ENCODE measurements at places on chromosomes 6 and 20.

DNA sequence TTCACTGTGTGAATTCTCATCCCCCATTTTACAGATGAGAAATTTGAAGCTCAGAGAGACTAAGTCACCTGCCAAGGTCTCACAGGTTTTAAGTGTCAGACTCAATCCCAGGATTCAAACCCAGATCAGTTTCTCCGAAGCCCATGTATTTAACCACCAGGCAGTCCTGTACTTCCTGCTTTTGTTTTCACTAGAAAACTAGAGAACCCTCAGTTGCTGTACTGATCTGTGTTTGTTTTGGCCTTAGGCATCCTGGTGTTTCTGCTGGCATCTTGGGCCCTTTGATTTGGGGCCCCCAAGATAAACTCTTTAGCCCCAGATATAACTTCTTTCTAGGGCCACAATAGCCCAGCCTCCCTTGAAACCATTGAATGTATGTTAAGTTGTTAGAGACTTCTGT is 36.5 kb downstream of the PPP1R16B start:
- no peak for DNase-seq

- DNase-seq: no peak
Measured at GRCh38 chr6:170043881-170044790, 246.7 kb downstream of the DLL1 start.

DNA sequence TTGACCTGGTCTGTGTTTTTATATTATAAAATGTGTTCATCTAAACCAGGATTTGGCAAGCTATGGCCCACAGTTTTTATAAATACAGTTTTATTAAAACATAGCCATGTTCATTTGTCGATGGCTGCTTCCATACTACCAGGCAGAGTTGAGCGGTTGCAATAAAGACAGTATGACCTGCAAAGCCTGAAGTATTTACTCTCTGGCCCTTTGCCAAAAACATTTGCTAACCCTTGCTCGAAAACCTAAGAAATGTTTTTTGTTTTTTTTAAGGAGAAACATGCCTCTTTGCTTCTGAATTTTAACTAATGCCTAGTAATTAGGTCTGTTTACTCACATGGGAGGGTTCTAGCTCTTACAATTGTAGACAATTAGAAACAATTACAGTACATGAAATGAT is 67.4 kb upstream of the SMIM28 start:
- no peak for DNase-seq

GRCh38 chr6:31125586-31126363 is 5.5 kb upstream of the CDSN start:
- DNase-seq: no peak

DNA sequence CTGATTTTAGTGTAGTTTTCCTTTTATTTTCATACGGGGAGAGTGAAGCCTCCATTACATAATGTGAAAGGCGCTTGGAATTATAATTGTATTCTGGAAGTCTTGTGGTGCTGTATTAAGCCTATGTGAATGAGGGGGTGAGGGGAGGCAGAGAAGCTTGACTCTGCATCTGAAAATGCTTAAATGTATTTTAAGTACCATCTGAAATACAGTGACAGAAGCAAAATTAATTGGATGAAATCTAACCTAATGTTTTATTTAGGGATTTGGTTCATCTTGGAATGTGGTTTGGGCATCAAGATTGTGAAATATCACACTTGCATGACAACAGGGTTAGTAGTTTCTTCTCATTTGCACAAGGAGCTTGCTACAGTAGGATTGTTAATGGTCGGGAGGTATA is 41.2 kb downstream of the TMEM200A start:
- DNase-seq: no peak

DNA sequence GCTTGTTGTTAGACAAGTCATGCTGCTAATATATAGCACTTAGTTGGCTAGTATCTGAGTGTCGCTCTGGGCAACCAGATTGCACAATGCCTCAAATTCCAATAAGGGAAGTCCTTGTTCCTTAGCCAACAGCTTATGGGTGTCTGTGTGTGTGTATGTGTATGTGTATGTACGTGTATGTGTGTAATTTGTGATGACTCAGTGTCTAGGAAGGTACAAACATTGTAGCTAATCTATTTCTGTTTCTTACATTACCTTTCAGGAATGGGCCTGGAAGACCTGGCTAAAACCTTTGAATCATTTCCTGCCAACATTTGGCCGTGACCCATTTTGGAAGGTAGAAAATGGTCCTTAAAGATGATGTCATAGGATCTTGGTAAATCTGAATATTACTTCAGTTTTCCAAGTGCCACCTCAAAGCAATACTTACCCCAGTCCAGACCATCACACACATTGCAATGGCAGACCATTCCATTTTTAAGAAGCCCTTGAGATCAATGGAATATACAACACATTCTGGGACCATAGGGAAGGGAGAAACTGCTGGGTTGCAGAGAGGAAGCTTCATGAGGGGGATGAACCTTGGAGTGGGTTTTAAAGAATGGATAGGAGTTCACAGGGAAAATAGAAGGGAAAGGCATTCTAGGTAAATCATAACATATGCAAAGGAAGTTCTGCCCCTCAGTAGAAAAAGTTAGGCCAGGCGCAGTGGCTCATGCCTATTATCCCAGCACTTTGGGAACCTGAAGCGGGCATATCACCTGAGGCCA is 25.1 kb downstream of the NEDD9 start:
- no peak for DNase-seq

- no peak for DNase-seq
Measured at GRCh38 chr6:21785164-21785563, 191.6 kb downstream of the SOX4 start.

- no peak for DNase-seq
Measured at GRCh38 chr6:53109612-53110011, 39.0 kb downstream of the GCM1 start.

- no peak for DNase-seq
Measured at GRCh38 chr20:13061381-13061780, 52.6 kb downstream of the SPTLC3 start.

DNA sequence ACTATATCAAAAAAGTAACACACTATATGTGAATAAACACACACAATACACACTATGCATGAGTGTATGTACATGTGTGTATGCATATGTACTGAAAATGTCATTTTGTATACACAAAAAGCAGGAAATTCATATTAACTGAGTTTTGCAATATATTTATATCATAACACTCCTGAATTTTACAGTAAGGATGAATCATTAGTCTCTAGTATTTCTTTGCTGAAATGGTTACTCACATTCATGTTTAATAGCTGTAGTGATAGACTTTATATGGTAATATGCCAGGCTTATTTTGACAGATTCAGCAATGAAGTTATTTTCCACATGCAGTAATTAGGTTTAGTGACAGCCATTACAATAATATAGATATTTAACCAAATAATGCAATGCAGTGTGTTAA is 1216.2 kb upstream of the CITED2 start:
- no peak for DNase-seq

GRCh38 chr20:31496761-31497295 is 17.4 kb upstream of the HM13 start:
- DNase-seq: no peak

GRCh38 chr6:158807515-158808441 is 11.4 kb downstream of the EZR start:
- DNase-seq: no peak
